ENCODE measurements at places on chromosomes 16 and 17.

- no peak for DNase-seq
Measured at GRCh38 chr16:72013389-72013788, 4.8 kb downstream of the DHODH start.

DNA sequence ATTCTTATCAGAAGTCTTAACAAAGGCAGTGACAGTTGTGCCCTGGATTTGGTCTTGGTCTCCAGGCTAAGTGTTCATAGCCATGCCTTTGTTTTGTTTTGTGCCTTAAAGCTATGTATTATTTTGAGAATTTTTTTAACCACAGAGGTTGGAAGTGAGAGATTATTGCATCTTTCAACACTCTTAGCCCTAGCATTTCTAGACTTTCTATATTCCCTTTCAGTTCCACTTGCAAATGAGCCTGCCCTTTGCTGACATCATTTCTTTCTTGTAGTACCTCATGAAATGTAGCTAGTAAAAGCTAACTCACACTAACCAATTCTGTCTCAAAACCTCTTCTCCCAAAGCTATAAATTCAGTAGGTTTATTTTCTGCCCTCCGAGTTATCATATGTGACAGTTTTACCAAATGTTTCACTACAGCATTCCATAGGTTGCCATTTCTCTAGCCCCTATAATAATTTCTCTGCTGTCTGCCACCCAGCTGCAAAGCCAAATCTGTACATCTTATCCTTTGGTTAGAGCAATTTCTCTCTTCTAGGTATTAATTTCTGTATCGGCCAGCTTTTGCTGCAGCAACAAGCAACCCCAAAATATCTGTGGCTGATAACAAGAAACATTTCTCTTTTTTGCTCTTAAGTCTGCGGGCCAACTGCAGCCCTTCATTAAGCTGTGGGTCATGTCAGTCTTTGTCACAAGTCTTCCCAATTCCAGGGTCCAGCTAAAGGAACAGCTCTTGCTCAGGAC, 14.2 kb upstream of the CCL1 start:
- no peak for DNase-seq

DNA sequence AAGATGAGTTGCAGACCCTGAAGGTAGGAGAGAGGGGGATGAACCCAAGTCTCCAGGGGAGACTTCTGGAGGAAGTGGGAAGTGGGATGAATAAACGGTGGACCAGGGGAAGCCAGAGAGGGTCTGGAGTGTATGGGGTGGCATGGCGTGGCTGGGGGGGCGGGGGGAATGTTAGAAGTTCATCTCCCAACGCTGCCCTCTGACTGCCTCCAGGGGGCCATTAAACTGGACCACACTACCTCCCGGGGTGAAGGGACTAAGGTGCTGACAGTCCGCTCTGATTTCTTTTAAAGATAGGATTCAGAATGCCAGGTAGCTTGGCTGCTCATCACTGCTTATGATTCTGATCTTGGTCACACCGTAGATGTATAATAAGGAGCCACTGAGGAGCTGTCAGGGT, 21.2 kb downstream of the ST3GAL2 start:
- no peak for DNase-seq

DNA sequence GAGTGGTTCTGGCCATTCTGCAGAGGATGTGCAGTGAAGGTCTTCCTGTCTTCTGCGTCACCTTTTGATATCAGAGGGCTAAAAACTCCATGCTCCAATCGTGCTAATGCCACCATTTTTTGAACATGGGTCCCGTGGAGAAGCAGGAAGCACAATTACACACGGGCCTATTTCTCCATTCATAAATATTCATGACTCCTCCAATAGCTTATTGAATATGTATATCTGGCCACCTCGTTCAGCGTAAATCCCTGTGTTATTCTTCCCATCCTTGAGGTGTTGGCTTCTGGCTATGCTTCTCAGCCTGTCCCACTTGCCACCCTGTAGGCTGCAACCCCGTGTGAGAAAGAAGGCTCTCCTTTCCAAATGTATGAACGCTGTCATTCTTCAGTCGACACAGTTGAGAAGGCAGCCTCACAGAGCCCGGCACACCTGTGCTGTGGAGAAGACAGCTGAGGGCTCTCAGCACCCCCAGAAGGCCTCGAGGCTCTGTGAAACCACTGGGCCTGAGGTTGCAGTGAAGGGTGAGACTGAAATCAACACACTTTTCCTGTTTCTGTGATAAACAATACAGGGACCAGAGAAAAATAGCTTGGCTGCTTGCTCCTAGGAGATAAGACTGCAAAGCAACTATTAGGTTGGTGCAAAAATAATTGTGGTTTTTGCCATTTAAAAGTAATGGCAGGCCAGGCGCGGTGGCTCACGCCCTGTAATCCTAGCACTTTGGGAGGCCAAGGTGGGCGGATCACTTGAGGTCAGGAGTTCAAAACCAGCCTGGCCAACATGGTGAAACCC, 4.9 kb upstream of the ANKRD40CL start:
- no peak for DNase-seq

- no peak for DNase-seq
Measured at GRCh38 chr16:57884655-57885133, 82.4 kb upstream of the KIFC3 start.

DNA sequence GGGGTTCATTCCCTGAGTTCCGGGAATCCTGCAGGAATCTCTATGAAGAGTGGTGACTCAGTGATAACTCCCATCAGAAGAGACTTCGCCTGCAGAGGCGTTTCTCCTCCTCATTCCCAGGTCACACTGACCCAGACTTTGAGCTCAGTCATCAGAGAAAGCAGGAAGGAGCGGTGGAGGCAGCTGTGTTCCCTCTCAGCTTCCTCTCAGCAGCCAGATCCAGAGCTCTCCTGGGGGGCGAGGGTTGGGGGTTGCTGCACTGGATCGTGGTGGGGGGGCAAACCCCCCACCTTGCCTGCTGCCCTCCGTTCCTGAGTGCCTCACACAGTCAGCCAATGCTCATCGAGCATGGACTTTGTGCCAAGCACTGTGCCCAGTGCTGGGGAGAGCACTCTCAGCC, 271.2 kb downstream of the CBLN1 start:
- DNase-seq, result no peak

GRCh38 chr17:27569257-27569722, 61.7 kb upstream of the LGALS9 start:
- peak; percentile 66 for DNase-seq

DNA sequence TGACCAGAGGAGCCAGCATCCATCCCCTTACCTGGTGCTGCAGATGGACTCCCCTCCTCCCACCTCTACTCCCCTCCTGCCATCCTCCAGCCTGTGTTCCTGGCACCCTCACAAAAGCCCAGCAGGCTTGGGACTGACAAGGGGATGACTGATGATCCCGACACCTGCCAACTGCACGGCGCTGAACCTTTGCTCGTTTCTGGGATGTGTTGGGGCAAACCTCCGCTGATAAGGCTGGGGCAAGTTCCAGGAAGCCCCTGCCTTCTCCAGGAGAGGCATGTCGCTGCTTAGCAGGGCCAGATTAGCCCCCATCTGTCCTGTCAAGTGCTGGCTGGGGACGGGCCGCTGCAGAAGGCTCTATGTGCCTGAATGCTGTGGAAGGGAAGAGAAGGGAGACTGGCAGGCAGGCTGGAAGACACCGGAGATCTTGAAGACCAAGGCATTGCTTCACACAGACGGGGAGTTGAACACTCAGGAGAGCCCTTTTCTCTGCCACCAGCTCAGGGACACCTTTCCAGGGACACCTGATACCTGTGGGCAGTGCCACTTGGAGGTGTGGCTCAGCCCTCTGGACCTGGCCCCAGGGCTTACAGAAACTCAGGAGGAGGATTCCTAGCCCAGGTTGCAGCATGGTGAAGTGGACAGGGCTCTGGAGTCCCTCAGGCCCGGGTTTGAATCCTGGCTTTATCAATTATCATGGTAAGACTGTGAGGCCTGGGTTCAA, 973 bp upstream of the KRT15 start:
- no peak for DNase-seq

DNA sequence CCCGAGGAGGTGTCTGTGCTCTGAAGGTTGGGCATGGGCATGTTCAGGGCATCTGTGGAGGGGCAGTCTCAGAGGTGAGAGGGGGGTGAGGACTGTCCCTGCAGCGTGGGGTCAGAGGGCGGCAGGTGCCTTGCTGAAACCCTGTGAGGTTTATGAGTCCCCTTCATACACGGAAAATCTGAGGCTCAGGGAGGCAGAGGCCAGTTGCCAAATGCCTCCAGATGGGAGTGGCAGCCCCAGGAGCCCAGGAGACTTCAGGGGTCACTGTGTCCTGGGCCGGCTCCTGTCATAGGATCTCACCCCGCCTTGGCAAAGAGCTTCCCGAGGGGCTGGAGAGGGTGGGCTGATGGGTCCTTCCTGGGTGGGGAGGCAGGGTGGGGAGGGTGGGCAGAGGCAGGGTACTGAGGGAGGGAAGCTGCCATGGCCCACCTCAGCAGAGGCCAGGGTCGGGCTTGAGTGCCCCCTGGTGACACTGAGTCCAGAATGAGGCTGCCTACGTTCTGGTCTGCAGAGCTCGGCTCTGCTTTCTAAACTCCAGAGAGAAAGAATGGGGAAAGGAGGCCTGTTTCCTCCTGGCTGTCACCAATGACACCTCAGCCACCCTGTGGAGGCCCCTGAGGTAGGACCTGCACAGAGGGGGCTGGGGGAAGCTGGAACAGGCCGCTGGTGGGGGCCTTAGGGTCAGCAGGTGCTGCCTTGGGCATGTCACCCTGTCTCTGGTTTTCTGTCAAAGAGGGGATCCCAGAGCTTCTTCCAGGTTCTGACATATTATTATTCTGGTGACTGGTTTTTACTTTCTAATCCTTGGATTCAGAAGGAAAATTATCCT, 1.1 kb downstream of the LGALS9 start:
- DNase-seq, result no peak

- no peak for DNase-seq
Measured at GRCh38 chr17:60602871-60603270, 2.9 kb downstream of the PPM1D start.

DNA sequence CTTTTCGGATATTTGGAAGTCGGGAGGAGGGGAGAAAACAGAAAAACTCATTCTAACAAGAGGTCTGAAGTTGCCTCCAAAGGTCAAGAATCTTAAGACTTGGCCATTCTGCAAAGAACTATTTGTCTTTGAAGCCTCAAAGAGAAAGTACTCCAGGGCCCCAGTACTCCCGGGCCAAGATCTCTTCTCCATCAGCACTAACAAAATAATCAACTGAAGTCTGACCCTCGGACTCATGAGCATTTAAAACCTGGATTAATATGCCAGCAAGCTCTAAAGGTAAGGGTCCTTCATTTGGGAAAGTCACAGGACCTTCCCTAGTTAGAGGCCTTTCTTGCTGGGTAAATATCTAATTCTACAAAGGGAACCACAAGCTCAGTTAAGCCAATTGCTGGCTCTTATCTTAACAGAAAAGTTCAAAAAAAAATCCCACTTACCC, 4.5 kb downstream of the AXIN2 start:
- no peak for DNase-seq

- no peak for DNase-seq
Measured at GRCh38 chr17:27845264-27846041, 45.1 kb upstream of the NOS2 start.

DNA sequence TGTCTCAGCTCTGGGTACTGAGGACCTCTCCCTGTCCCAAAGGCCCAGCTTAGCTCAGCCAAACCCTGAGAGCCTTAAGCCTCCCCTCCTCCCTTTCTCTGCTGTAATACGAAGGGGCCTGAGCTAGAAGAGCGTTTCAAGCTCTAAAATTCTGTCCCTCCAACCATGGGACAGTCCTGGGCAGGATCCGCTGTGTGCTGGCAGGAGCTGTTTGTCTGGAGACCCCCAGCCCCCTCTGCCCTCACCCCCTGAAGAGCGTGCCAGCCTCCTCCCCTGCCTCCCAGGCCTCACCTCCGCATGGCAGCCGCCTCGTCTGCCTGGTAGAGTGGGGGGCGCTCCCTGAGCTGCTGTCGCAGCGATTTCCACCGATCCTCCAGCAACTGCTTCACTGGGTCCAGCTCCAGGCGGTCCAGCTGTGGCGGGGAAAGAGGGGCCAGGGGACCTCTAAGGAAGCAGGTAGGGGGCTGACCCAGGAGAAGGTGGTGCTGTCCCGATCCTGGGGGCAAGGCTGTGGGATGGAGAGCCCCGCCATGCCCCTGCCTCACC, 14.7 kb downstream of the UBALD2 start:
- DNase-seq, result no peak

Data from Right ventricle myocardium superior (tissue), 1 donor.